Ovary (tissue), 10 donors: ENCODE measurements at places on chromosomes 7 and 10.

DNA sequence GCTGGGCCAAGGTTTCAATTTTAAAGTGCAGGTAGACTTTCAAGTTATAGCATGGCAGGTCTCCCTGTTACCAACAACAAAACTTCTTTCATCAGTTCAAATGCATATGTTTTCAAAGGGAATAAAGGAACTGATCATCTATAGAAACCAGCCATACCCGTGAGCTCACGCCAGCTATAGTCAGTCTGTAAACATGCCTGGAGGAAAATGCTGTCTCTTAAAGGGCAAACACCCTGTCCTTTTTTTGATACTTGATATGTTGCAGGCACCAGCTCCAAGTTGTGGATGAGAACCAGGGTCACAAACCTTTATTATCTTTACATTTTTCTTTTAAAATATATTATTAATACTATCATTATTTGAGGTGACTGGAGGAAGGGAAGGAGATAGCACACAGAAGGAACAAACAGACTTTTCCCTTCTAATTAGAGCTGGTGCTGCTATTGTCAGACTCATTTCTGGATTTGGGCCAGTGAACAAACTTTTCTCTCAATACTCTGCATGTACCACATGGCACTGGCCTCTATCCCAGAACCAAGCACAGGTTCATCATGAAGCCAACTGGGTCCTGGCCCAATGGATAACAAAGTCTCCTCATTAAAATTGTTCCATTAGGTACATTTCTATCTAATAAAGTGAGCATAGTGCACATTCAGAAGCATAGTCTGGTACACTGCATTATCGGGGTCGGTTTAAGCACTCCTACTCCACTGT is 1102.4 kb downstream of the SORCS3 start:
- no peak for DNase-seq

DNA sequence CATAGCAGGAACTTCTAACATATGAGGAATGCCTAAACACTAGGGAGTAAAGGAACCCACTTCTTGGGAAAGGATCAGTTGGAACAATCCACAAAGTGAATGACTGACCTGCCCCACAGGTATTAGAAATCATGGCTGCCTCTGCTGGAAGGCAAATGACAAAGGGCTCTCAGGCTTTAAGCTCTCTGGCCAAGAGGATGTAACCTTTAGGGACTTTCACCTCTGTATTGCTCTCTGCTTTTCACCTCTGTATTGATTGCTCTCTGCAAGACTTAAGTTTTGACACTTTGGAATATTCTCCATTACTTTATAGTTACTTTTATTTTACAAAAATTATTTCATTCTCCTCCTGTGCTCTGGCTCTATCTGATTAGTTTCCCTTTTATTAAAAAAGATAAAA is 248.0 kb downstream of the LRRTM3 start:
- no peak for DNase-seq

- no peak for DNase-seq
Measured at GRCh38 chr10:126734967-126735366, 64.5 kb upstream of the C10orf90 start.

GRCh38 chr7:149321978-149322541 is 60.1 kb downstream of the ZNF783 start:
- no peak for DNase-seq

GRCh38 chr10:86265895-86266259 is 100.7 kb downstream of the GRID1 start:
- DNase-seq, result no peak

- no peak for DNase-seq
Measured at GRCh38 chr7:135744938-135745702, 3.5 kb downstream of the FAM180A start.

DNA sequence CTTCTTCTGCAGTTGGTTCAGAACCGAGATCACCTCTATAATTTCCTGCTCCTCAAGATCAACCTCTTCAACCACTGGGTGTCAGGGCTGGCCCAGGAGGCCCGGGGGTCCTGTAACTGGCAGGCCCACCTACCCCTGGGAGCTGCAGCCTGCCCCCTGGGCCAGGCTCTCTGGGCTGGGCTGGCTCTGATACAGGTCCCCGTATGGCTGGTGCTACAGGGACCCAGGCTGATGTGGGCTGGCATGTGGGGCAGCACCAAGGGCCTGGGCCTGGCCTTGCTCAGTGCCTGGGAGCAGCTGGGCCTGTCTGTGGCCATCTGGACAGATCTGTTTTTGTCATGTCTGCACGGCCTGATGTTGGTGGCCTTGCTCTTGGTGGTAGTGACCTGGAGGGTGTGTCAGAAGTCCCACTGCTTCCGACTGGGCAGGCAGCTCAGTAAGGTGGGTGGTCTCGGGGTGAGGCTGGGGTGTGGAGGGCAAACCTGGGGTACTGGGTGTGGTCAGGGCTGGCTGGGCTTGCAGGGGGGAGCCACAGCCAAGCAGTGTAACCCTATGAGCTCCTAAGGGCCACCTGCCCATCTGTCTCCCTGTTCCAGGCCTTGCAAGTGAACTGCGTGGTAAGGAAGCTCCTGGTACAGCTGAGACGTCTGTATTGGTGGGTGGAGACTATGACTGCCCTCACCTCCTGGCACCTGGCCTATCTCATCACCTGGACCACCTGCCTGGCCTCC is 4.2 kb downstream of the TMEM270 start:
- DNase-seq, result no peak

- no peak for DNase-seq
Measured at GRCh38 chr7:33428415-33428814, 299.1 kb downstream of the BBS9 start.

GRCh38 chr10:70584909-70585544 is 17.5 kb downstream of the PRF1 start:
- DNase-seq, result peak; percentile 37

DNA sequence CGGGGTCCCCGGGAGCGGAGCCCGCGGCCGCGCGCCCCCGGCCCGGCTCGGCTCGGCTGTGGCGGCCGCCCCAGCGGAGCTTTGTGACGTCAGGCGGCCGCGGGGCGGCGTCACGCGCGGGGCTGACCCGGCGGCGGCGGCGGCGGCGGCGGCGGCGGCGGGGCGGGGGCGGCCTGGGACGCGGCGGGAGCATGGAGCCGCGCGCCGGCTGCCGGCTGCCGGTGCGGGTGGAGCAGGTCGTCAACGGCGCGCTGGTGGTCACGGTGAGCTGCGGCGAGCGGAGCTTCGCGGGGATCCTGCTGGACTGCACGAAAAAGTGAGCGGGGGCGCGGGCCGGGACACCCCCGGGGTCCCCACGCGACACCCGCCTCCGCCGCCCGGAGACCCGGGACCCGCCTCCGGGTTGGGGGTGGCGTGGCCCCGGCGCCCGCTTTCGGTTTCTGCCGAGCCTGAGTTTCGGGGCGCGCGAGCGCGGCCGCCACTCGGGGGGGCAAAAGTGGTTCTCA is at the start of gene PWWP2B:
Gene PWWP2B (plus strand): TSS at position 165 of the 506 bp plus-strand sequence. CDS start 27 bp downstream, at position 192.
- DNase-seq, result peak; percentile 79

- no peak for DNase-seq
Measured at GRCh38 chr7:139490130-139490529, 6.7 kb upstream of the KLRG2 start.

DNA sequence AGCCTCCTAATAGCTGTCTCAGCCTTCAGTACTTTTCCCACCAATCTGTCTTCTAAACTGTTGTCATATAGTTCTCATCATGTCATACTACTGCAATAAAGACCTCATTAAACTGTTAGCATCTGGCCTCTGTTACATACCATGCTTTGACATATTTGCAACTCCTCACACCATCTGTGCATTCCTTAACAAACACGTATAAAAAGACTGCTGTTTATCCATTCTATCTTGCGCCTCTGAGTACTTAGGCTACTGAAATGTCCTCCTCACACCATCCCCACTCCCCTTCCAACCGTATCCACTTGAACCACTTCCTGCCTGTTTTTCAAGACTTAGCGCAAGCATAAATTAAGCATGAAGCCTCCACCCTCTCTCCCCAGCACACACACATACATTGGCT is 41.6 kb downstream of the SLC16A9 start:
- DNase-seq, result no peak

GRCh38 chr7:6159097-6159483 is 113.3 kb downstream of the CYTH3 start:
- DNase-seq, result no peak

DNA sequence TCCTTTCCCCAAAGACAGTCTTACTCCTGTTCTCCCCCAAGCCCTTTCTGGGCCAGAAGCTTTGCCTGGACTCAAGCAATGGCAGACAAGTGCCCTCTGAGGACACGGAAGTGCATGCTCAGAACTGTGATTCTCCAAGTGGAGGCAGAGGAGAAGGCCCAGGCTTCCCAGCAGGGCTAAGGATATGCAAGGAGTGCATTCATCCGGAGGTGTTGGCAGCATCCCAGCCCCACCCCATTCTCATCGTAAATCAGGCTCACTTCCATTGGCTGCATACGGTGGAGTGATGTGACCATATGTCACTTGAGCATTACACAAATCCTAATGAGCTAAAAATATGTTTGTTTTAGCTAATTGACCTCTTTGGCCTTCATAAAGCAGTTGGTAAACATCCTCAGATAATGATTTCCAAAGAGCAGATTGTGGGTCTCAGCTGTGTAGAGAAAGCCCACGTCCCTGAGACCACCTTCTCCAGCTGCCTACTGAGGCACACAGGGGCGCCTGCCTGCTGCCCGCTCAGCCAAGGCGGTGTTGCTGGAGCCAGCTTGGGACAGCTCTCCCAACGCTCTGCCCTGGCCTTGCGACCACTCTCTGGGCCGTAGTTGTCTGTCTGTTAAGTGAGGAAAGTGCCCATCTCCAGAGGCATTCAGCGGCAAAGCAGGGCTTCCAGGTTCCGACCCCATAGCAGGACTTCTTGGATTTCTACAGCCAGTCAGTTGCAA is 1.4 kb upstream of the RBP3 start:
- DNase-seq, result no peak

GRCh38 chr7:114691605-114692004 is 230.3 kb upstream of the MDFIC start:
- DNase-seq, result no peak

- no peak for DNase-seq
Measured at GRCh38 chr10:124238367-124238766, 145.0 kb upstream of the CHST15 start.

DNA sequence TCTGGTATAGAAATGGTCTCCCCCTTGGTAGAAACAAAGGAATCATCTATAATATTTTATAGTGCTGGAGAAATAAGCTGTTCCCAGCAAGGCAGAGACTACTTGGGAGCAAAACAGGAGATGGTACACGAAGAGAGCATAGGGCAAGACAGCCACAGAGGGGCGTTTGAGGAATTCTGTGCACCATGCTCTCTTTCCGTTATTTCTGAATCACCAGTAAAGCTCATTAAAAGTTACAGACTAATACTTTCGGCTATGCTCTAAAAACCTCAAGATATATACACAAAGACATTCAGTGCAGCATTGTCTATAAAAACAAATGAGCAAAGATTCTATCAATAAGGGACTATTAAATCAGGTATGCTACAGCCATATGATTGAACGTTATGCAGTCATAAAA is 68.5 kb upstream of the FHIP2A start:
- DNase-seq, result no peak

DNA sequence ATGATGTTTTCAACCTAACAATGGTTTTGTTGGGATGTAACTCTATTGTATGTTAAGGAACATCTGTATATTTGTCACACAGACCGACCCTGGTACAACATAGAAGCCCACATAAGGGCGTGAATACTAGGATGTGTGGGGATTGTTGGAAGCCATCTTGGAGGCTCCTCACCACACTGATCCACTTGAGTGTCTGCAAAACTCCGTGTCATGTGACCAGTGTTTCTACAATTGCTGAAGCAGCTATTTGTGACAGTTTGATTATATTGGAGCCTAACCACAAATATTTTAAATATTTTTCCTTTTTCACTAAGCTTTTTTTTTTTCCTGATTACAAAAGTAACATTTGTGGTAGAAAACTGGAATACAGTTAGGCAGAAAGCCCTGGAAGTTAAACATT is 27.9 kb downstream of the RALA start:
- DNase-seq, result no peak
